ENCODE measurements at places on chromosomes 1 and 21.

- DNase-seq: peak; percentile 36
Observed at GRCh38 chr1:71919811-71920509, 362.4 kb downstream of the NEGR1 start.

DNA sequence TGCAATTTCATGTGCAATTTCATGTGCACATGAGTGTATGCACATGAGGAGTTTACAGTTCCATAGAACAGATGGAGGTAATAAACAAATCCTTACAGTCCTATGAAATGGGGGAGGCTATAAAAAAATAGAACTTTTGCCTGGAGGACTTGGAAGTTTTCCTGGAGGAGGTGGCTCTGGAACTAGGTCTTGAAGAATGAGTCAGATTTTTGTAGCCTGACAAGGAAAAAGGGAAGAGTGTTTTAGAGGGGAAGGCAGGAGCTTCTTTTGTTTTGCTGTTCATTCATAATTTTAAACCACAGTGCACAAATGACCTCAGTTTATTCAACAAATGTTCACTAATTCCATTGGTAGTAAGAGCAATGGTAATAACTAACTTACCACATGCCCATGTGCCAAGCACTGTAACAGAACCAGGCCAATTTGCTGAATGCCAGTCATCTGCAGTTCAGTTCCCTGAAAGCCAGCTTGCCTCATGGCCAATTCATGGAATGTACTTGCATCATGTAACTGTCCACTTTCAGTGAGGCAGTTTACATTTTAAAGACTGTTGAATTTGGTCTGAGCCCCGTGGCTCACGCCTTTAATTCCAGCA is 2.7 kb downstream of the DIO1 start:
- DNase-seq: no peak

DNA sequence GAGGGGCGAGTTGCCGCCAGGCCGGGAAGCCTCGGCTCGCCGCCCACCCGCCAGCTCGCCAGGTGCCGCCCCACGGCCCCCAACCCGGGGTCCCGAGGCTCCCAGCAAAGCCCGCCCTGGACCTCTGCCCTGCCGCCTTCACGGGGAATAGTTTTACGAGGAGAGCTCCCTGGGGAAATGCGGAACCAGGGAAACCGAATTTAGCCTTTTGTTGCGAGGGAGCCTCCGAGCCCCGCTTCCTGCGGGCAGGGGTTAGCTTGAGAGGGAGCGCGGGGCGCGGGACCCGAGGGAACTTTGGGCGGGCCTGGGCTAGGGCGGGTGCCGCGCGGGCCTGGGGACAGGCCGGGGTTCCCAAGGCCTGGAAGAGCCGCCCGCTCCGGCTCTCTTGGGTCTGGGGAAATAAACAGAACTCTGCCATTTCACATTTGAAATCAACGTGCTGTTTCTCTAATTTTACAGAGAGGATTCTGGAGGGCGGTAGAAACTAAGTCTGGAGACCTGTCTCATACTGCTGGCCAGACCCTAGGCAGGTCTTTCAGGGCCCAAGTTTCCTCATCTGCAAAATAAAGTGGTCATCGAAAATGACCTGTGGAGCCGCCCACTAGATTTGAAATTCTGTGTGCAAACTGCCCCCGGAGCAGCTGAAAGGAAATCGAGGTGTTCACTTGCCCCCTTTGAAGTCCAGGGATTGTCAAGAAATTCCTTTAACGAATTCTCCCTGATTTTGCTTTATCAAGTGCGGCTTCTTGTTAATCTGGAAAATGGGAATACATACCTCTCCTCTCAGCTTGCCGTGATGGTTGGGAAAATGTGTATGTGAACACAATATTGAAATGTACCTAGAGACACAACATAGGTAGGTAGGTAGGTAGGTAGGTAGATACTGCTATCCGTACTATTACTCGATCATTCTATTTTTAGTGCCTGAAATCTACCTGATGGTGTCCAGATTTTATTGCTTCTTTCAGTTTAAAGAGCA is 749 bp upstream of the GLUL start:
- no peak for DNase-seq

DNA sequence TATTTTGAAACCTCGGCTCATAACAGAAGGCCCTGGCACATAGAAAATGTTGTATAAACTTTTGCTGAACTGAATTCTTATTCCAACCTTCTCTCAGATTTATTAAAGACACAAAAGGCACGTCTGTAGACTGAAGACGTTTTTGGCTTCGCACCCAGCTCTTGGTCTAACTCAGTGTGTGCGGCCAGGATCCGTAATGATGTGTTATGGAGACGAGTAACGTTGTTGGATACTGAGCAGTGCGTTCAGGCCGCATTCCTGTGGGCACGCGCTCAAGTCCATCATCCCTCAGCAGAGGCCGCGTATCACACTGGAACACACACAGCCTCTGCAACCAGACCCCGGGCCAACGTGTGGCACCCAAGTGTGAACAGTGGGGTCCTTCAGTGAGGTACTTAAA is 154.8 kb upstream of the RAB4A start:
- no peak for DNase-seq

DNA sequence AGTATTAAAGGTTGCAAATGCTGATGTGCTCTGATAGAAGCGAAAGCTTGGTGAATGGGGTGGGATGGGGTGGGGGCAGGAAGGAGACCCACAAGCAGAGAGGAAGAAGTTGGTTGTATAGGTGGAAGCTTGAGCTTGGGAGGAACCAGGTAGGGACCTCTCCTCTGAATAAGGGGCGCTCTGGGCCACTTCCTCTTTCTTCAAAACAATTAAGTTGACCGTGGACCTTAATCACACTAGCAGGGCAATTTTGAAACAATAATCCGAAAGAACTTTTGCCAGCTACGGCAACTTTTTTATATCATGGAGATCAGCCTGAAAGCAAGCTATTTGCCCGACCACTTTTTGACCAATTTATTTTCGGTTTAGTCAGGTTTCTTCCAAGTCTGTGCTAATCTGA is 1.9 kb upstream of the DYRK1A start:
- DNase-seq: no peak

GRCh38 chr1:221066351-221067001 is 187.2 kb downstream of the HLX start:
- no peak for DNase-seq

DNA sequence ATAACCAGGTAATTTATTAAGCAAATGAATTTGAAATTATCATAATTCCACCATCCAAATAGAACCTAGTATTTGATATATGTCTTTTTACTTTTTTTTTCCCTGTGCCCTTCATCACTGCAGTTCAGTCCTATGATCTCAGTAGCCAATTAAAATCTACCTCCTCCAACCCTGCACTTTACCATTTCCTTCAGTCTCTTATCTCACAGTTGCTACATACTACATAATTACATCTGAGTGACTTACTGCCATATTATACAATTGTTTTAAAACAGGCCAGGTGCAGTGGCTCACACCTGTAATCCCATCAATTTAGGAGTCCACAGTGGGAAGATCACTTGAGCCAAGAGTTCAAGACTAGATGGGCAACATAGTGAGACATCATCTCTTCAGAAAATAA is 73.2 kb downstream of the PRKACB start:
- no peak for DNase-seq

DNA sequence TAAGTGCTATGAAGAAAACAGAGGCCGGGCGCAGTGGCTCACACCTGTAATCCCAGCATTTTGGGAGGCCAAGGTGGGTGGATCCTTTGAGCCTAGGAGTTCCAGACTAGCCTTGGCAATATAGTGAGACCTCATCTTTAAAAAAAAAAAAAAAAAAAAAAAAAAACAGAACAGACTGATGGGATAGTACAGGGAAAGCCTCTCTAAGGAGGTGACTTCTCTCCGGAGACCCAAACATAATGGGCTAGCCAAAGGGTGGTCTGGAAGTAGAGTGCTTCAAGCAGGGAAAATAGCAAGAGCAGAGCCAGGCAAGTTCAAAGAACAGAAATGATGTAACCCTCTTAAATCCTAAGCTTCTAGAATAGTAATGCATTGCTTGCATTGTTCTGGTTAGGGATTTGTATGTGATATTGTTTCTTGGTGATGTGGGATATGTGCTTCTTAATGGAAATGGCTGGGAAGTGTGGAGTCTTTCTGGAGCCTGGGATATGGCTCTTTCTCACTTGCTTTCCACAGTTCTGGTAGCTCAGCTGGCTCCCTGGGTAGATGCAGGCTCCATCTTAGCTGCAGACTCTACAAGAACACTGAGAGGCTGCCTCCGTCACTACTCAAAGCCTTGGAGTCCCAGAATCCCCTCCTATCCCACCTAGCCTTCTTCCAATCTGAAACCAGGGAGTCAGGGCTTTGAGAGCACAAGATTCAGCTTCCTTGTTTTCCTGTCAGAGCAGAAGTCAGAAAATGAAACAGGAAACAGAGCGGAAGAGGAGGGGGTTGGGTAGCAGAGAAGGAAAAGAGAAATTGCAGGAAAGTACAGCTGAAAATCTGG is 1.9 kb upstream of the PIGV start:
- no peak for DNase-seq

DNA sequence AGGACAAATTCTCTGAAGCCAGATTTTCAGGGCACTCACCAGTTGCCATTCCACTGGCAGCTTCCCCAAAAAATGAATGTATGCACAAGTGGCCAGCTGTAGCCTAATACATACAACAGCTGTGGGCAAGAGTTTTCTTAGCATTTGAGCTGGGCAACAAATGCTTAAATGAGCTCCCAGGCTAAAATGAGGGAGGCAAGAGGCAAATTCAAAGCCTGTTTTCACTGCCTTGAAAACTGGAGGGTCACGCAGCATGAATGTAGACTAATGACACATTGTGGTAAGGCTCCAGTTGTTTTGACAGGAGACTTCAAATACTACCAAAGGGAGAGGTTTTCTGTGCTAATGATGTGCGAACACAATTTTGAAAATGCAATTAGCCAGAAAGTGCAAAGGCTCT is 88.2 kb downstream of the TIAM1 start:
- DNase-seq: no peak

- no peak for DNase-seq
Observed at GRCh38 chr1:215905493-215906115, 338.5 kb downstream of the KCTD3 start.

DNA sequence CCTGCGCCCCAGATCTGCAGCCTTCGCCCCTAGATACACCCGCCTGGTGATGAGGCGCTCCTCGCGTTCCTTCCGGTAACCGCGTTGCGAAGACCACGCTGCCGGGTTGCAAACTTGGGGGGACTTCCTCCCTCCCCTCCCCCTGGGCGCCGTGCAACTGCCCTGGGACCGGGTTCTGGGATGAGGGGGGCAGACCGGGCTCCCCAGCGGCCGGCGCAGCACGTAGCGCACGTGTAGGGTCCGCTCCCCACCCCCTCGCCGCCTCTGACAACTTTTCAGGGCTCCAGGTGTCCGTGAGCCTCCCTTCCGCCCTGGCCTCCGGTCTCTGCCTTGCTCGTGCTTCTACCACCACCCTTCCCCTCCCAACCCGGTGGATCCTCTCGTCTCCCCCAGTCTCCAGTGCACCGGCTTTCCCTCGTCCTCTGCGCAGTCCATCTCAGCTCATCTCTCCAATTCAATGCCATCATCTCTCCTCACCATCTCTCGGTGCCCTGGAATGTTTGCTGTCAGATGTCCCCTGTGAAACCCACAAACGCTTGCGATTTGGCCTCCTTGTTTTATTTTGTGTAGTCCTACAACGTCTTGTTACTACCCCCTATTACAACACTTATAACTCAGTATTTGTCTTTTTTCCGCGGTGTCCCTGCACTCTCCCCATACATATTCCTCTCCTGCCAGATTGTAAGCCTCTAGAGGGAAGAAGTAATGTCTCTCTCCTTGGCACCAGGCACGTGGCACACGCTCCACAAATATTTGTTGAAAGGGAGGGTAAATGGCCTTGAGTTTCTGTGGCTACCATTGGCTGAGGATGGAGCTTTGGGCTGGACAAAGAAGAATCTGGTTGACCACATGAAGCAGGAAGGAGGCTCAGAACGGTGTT is 782 bp downstream of the PCAT6 start:
- no peak for DNase-seq

- DNase-seq: no peak
Observed at GRCh38 chr1:88134983-88135921, 548.8 kb upstream of the PKN2 start.

GRCh38 chr1:242448910-242449645 is 75.4 kb downstream of the PLD5 start:
- no peak for DNase-seq

GRCh38 chr1:164510435-164510834 is 48.5 kb upstream of the PBX1 start:
- no peak for DNase-seq

- no peak for DNase-seq
Observed at GRCh38 chr1:110174961-110175360, 24.7 kb downstream of the SLC6A17 start.

DNA sequence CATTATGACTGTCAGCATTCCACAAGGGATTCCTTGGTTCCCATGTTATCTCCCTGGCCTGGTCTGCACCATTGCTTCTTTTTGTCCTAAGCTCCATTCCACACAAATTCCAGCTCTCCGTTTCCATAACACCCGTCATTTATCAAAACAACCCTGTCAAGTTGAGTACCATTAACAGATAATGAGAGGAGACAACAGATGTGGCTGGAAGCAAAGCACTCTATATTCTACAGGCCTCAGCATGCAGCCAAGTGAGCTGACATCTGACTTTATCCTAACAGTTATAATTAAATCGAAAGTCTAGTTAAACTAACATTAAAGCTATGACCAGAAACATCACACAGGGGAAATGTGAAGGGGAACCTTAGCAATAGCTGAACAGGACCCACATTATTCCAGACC is 110.4 kb downstream of the RERE start:
- DNase-seq: peak; percentile 95

- peak; percentile 87 for DNase-seq
Observed at GRCh38 chr1:25906644-25907300, 553 bp upstream of the STMN1 start.

GRCh38 chr1:153556348-153556747 is 7.3 kb upstream of the S100A3 start:
- no peak for DNase-seq

DNA sequence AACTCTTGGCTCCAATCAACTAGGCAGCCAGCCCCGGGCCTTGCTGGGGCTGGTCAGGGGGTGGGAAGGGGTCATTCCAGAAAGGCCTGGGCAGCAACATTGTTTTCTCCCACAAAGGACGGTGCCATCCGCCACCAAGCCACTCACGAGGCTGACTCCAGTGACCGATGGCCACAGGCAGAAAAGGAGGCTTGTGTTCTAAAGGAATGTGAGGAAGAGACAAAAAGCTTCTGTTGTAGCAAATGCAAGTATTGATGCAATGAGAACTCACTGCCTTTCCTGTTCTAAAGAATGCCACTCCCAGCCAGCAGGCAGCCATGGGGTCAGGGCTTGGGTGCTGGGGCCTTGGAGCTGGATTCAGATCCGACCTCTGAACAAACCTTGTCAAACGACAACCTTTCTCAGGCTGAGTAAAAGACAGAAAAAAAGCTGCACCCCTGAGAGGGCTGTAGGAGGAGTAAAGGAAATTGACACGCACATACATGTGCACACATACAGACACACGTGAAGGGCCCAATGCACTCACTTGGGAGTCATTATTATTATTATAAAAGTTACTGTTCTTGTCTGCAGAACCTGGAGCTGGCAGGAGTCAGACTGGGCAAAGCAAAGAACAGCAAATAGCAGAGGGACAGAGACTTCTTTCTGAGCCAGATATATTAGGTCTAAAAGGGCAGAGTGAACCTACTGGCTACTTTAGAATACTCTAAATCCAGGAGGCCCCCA is 13.9 kb upstream of the PRMT2 start:
- DNase-seq: no peak
